Dermis blood vessel endothelial cell (primary cell): ENCODE measurements at places on chromosomes 11 and 22. TPM values are rescaled to one million over a fixed set of nuclear protein-coding genes. Genes with fewer than 3 reads are reported as not detected.

LYVE1 gene
- 64.6 and 70.3 TPM in 2 replicates for total RNA-seq

SAA4 gene
- not detected in 2 replicates for total RNA-seq

OR6T1 gene
- total RNA-seq = not detected in 2 replicates

MOGAT2 gene
- total RNA-seq = not detected in 2 replicates

FOLH1 gene
- total RNA-seq = 0.28 TPM in 1 of 2 replicates, not detected in the other

ANO9 gene
- 0.42 and 10.7 TPM in 2 replicates for total RNA-seq

AGBL2 gene
- total RNA-seq = 0.17 and 0.23 TPM in 2 replicates

ACAD8 gene
- total RNA-seq = 24.5 and 27.2 TPM in 2 replicates

HORMAD2 gene
- not detected in 2 replicates for total RNA-seq

ZNF214 gene
- total RNA-seq = 0.19 and 1.7 TPM in 2 replicates

RAG2 gene
- not detected in 2 replicates for total RNA-seq

OR52I2 gene
- not detected in 2 replicates for total RNA-seq

CYP2D6 gene
- 0.09 and 0.68 TPM in 2 replicates for total RNA-seq

ART1 gene
- total RNA-seq = not detected in 2 replicates

P2RY2 gene
- total RNA-seq = 0.51 and 1.2 TPM in 2 replicates

OR51L1 gene
- total RNA-seq = not detected in 2 replicates

DLG2 gene
- total RNA-seq = 0.17 and 0.51 TPM in 2 replicates

CREBZF gene
- 27.9 and 45.9 TPM in 2 replicates for total RNA-seq

TRIM51 gene
- total RNA-seq = not detected in 2 replicates

APOA4 gene
- not detected in 2 replicates for total RNA-seq

TRIM29 gene
- total RNA-seq = not detected in 2 replicates

TREH gene
- total RNA-seq = not detected in 2 replicates

LGALS1 gene
- total RNA-seq = 2,321 and 4,948 TPM in 2 replicates

OR52A1 gene
- not detected in 2 replicates for total RNA-seq

SPI1 gene
- total RNA-seq = not detected in 2 replicates

FLRT1 gene
- total RNA-seq = not detected in 2 replicates

GNG3 gene
- not detected in 2 replicates for total RNA-seq

CASP12 gene
- 5.9 and 11.1 TPM in 2 replicates for total RNA-seq

ABTB2 gene
- total RNA-seq = 0.23 and 0.34 TPM in 2 replicates
